A673 (cell line): ENCODE measurements at places on chromosomes 16 and 17. TPM values are rescaled to one million over a fixed set of nuclear protein-coding genes. Genes with fewer than 3 reads are reported as not detected.

- DNase-seq: no peak
- H3K4me3 ChIP-seq: no peak overlapping the region
- no peak overlapping the region for H3K27ac ChIP-seq
- peaks cover under 1% of the 10 kb centered on the region for H3K4me1 ChIP-seq
Observed at GRCh38 chr16:50390914-50391716, 22.3 kb upstream of the BRD7 start.

TP53TG3 gene
- total RNA-seq: not detected in 2 replicates

DNA sequence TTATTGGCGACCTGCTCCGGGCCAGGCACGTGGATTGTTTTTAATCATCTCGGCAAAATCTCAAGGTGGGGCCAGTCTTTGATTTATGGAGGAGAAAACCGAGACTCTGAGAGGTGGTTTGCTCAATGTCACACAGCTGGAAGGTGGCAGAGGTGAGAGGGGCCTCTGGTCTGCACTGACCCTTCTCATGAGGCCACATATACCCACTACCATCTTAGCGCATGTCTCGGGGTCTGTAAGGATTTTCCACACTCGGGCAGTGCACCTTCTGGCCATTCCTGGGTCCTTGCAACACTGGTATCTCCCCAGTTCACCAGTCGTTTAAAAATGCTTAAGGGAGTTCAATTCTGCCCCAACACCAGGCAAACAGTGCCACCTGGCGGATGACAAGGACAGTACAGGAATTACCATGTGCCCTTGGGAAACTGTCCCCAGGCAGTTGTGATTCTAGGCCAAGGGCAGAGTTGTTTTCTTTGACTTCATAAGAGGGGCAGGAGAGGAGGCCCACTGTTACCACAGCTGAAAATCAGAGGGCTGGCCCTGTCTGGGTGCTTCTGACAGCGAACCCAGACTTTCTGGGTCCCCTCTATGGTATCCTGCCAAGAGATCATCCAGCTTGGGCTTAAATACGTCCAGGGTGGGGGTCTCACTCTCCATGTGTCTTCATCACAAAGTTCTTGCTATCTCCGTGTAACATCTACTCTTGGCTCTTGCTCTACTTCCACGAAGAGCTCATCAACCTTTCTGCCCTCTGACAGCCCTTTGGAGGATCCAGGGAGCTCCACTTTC lies 39.4 kb upstream of the RAI1 start:
- no peaks in the 10 kb centered on the region for H3K36me3 ChIP-seq
- H3K4me3 ChIP-seq: no peak overlapping the region
- H3K27me3 ChIP-seq: no peaks in the 10 kb centered on the region
- peak; percentile 87 for DNase-seq
- no peak overlapping the region for H3K27ac ChIP-seq

CIITA gene
- not detected in 2 replicates for total RNA-seq

ZNF469 gene
- 0.09 and 0.11 TPM in 2 replicates for total RNA-seq
